ENCODE measurements at places on chromosomes 4 and X.

- DNase-seq = no peak
Observed at GRCh38 chrX:5549512-5549911, 679.2 kb downstream of the NLGN4X start.

DNA sequence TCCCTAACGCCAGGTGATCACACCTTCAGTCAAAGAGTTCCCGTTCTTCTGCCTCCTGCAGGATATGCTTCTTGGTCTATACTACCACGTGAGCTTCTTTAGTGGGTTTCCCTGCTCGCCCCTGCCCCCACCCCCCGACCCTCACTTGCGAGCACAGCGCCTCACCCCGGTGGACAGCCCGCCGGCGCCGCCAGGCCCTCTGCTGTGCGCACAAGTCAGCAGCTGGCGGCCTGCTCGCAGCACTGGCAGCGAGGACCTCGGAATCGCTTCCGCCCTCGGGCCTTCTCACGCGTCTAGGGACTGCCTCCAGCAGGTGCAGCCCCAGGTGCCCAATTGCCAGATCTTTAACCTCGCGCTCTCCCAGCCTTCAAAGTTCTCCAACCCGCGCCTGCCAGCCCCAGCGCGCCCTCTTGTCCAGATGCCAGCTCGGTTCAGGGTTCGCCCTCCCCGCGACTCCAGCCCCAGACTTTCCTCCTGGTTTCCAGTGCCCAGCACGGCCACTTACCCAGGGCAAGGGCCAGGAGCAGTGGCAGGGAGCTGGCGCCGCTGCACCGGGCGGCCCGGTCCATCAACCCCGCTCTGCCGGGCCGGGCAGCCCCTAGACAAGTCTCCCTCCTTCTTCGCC is 454 bp downstream of the BTC start:
- DNase-seq = peak; percentile 67

GRCh38 chrX:37757082-37757481 is 22.8 kb upstream of the CYBB start:
- no peak for DNase-seq

- DNase-seq = no peak
Observed at GRCh38 chr4:104630272-104630671, 135.6 kb upstream of the CXXC4 start.

DNA sequence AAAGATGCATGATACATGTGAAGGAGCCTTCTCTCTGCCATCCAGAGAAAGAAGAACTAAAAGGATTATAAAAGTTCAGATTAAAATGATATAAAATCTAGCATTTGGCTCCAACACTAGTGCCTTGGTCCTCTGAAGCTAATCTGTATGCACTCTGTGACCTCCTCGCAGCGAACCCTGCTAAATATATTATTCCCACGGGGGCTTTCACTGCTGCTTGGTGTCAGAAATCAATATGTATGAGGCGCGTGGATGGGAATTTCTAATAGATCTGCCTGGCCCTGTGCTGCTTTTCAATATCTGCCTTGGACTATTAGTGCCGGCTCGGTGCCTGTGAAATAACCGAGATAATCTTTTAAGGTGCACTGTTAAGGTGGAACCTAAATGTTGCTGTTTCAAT is 69.7 kb downstream of the CXXC4 start:
- no peak for DNase-seq

GRCh38 chr4:38298868-38299713 is 338.9 kb downstream of the PTTG2 start:
- no peak for DNase-seq

DNA sequence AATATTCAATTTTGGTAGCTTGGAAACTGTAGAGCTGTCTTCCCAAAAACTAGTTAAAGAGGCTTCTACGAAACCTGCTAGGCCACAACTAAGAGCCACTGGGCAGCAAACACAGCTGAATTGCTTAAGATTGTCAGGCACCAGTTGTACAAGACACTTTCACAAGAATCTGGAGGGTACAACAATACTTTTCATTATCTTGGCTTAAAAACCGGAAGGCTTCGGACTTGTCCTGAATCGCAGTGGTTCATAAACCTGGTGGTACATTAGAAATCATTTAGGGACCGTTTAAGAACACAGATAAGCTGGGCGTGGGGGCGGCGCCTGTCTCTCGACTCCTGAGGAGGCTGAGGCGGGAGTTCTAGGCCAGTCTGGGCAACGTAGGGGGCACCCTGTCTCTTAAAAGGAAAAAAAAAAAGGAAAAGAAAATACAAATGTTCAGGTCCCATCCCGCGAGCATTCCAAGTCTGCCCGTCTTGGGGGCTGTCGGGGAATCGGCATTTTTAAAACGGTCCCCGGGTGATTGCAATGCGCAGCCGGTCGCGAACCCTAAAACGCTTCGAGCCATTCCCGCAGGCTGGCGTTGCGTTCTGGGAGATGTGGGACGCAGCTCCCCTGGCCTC is 763 bp downstream of the PYURF start:
- DNase-seq = peak; percentile 66

GRCh38 chr4:25154594-25155265 is 5.5 kb downstream of the SEPSECS start:
- no peak for DNase-seq

GRCh38 chrX:15468036-15468435 is 25.1 kb downstream of the PIR start:
- DNase-seq = peak; percentile 79

DNA sequence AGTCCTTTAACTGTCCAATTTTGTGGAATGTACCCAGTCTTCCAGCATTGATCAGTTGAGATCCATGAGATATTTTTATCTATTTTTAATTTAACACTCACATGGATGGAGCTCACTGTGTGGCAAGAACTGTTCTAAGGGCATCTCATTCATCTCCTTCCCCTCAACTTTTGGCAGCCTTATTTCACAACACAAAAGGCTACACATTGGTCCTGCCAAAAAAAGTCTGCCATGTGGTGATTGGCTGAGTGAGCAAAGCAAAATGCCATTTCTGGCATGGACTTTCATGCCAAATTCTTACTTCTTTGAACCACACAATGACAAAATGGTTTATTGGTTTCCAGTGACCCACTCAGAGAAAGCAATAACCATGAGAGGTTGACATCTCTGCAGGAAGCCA is 171.6 kb upstream of the MAP3K15 start:
- no peak for DNase-seq
